ENCODE measurements at places on chromosomes 1 and 21. TPM values are rescaled to one million over a fixed set of nuclear protein-coding genes. Genes with fewer than 3 reads are reported as not detected.

PNRC2 gene
- 85.8 TPM for total RNA-seq

SPRR1A gene
- total RNA-seq = not detected

ABCB10 gene
- 8.9 TPM for total RNA-seq

NGF gene
- total RNA-seq = not detected

CFHR2 gene
- not detected for total RNA-seq

NPR1 gene
- not detected for total RNA-seq

EFCAB7 gene
- 9.8 TPM for total RNA-seq

EDN2 gene
- 0.50 TPM for total RNA-seq

RIMKLA gene
- 1.0 TPM for total RNA-seq

DMRTA2 gene
- 1.5 TPM for total RNA-seq

IFI44L gene
- total RNA-seq = 79.9 TPM

RXFP4 gene
- not detected for total RNA-seq

CFAP74 gene
- not detected for total RNA-seq

SH2D1B gene
- total RNA-seq = 0.06 TPM

ADORA1 gene
- total RNA-seq = 0.47 TPM

GPR157 gene
- 1.9 TPM for total RNA-seq

OR2L3 gene
- not detected for total RNA-seq

TRIM67 gene
- not detected for total RNA-seq

TSPEAR gene
- total RNA-seq = 0.08 TPM

SPATA1 gene
- 0.17 TPM for total RNA-seq

PAFAH2 gene
- 5.6 TPM for total RNA-seq

SFT2D2 gene
- total RNA-seq = 30.1 TPM

OLIG2 gene
- total RNA-seq = 1.7 TPM

GSTM3 gene
- total RNA-seq = 228 TPM

CAMSAP2 gene
- total RNA-seq = 19.5 TPM

SORT1 gene
- total RNA-seq = 7.4 TPM

ZNF593OS gene
- total RNA-seq = not detected

Data from H4 (cell line).